Left ventricle myocardium inferior (tissue), 1 donor: ENCODE measurements at places on chromosomes 2 and 18.

DNA sequence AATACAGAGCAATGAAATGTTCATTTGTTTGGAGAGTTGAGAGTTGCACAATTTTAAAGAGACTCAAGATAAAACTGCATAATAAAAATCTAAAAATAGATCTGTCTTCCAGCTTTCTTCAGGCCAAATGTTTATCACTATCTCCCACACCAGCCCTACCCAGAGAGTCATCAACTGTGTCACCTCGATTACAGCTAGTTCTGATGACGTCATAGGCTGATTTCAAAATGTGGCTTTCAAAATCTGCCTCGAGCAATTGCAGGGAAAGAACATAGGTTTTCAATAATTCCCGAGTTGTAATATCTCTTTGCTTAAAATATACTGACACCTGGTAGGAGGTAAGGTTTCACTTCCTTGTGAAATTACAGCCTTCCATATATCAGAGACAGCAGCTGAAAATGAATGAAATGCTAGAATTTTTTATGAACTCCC is 677.6 kb upstream of the ID2 start:
- no peak for DNase-seq

GRCh38 chr2:12050396-12050795 is 304.0 kb downstream of the LPIN1 start:
- no peak for DNase-seq

DNA sequence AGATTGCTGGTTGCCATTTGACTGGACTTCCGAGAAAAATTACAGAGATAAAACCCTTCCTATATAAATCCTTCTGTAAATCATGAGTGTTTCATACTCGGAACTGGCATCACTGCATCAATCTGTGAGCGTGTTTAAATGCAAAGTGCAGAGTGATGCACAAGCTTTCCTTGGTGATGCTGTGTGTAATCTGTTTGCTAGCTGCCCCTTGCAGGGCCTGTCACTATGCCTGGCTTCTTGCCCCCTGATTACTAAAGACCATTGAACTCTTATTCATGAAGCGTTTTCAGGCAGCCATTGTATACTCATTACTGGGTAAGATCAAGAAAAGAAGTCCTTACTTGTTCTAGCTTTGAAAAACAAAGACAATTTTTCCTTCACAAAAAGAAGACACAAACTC is 266.9 kb upstream of the FANCL start:
- no peak for DNase-seq

- DNase-seq, result no peak
Observed at GRCh38 chr2:173898178-173898668, 67.0 kb downstream of the SP3 start.

DNA sequence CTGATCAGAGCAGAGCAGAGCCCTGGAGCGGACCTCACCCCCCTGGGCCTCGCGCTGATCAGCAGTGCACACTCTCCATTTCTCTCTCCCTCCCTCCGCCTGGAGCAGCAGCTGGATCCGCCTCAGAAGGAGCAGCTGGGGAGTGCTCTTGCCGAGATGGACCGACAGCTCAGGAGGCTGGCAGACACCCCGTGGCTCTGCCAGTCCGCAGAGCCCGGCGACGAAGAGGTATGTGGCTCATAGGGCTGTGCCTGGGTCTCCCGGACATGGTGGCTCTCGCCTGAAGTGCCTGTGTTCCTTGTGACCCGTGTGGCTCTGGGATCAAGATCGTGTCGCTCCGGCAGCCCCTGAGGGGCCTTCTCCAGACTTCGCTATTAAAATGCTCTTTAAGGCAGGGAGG is 102.5 kb downstream of the USP40 start:
- DNase-seq, result no peak

DNA sequence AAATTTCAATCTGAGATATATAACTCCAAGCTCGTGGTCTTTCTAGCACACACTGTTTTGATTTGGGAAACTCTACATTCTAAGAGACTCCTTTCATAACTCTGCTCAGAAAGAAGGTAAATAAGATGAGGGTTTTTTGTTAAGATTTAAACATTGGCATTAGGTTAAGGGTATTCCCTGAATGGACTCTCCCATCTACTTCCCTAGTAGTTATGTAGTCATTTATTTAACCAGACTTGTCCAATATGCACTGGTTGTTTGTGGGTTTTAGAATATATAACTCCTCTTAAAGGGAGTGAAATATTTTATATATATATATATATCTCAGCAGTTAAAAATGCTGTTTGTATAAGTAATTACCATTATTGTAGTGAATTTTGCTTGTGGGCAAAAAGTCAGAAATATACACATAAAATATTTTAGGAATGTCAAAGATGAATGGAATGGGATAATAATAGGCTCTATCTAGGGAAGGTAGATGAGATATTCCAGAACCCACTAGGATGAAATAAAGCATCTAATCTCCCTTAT is 61.5 kb upstream of the WDR75 start:
- no peak for DNase-seq

DNA sequence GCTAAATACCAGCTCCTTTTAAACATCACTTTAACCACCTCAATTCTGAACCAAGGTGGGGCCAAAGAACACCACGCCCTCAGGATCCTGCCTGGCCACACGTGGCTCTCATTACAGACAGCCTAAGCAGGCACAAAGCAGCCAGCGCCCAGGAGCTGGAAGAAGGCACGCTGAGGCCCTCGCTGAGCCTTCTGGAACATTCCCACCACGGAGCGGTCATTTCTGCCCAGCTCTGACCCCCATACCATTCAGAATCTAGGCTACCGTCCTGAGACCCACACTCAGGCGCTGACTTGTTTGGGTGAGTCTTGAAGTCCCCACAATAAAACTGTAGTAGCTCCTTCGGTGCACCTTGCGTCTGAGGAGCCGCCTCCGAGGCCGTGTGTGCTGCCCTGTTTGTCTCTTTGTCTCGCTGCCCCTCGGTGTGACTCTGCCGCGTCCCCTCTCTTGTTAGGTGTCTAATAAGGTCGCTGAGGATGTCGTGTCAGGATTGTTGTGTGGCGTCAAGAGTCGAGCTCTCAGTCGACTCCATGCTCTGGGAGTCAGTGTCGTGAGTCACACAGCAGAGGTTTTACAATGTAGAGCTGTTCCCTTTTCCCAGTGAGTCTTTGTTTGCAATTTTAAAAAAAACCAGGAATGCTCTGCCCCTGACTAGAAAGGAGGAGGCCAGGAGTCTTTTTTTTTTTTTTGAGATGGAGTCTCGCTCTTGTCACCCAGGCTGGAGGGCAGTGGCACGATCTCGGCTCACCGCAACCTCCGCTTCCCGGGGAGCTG is 242.4 kb downstream of the KLHL29 start:
- DNase-seq, result no peak

GRCh38 chr2:212328136-212328535 is 210.5 kb downstream of the ERBB4 start:
- no peak for DNase-seq

DNA sequence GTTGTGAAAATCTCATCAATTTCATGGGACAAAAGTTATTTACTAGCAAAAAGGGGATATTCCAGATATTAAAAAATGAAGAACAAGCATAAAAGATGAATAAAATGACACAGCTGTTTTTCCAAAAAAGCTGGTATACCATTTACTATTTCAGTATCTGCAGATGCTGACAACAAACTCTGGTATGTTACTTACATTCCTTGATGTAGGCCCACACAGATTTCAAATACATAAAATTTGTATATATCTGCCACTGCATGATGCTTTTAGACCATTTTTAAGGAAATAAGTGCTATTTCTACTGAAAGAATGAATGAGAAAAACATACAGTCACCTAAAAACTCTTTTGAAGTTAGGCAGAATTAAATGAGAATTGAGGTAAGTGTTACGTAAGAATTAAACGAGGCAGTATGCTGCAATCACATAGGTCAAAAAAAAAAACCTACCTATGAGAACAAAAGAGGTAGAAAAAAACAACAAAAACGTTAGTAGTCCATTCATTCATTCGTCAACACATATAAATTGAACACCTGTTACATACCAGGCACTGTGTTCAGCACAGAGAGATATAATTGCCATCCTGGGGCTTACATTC is 32.5 kb downstream of the ARL5A start:
- DNase-seq, result no peak

- no peak for DNase-seq
Observed at GRCh38 chr2:176111309-176111663, 4.2 kb downstream of the HOXD11 start.

- DNase-seq, result no peak
Observed at GRCh38 chr18:68714366-68714711, 569 bp downstream of the TMX3 start.

DNA sequence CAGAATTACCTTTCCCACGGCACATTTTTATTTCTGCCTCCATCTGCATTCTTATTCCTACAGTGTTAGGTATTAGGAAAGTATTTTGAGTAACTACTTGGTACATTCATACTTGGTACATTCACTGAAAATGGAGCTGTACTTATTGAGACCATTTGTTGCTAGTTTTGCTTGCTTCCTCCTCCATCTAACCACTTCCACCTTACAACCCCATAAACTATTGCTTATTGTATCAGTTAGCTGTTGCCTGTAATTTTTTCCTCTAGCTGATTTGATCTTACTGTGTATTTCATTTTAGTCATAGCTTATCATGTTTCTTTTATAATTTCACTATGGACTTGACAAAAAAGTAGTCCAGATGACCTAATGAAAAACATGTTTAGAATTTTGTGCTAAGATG is 50.7 kb downstream of the AFTPH start:
- DNase-seq, result no peak

GRCh38 chr2:127566139-127566417 is 30.6 kb downstream of the MYO7B start:
- no peak for DNase-seq

GRCh38 chr2:223218587-223219178 is 166.7 kb downstream of the KCNE4 start:
- no peak for DNase-seq

DNA sequence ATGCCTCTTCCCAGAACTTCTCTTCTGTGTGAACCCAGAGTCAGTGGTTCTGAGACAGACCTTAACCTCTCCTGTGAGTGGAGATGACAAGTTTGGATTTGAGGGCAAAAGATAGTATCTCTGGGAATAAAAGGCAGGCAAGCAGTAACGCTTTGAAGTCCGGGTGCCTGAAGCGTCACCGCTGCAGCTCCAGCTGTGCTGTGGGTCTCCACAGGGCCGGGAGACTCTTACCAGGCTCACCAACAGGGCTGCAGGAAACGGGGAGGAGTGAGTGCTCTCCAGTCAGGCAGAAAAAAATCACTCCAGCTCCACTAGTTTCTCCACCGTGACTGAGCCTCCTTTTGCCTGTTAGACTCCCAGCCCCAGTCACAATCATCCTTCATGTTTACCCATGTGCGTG is 79.7 kb upstream of the MAP4K4 start:
- no peak for DNase-seq

DNA sequence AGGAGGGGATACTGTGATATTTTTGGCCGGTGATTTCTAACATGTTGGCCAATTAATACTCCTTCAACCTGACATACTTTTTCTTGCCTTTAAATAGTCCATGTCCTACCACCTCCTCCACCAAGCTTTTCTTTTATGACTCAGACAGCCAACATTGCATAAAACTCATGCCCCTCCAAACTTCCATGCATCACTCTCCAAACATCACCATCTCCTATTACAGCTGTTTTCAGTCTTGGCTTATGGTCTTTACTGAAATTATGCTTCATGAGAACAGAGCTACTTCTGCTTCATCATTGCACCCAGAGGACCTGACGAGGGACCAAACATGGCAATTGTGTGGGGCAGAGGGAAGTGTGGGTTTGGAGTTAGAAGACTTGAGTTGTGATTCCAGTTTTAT is 305.4 kb downstream of the LPIN1 start:
- DNase-seq, result no peak

- DNase-seq, result no peak
Observed at GRCh38 chr2:174949988-174950687, 55.0 kb downstream of the CHN1 start.

DNA sequence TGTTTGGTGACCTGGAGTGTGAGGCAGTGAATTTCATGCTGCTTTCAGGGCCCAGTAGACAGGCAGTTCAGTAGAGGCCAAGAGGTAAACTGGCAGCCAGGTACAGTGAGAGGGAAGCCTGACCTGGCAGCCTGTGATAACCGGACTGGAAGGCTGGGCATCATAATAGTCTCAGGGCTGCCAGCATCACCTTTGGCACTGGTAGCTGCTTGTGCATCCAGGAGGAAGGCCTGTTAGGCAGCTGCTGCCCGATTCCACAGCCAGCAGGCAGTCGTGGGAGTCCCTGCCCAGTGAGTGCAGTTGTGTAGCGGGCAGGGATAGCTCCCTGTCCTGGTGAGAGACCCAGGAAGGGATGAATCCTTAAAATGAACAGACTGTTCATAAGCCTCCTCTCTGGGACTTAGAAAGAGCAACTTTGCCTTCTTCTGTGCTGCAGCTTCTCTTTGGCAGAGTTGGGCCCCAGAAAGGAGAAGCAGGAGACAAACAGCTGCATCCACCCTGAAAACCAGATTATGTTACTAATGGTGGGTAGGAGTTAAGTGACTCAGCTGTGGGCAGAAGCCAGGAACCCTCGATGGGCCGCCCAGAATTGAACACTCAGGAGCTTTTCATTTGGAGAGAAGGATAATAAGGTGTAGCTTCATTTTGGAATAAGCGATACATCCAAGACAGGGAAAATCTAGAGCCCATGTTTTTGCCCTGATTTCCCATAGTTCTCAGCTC is 8.1 kb upstream of the GPBAR1 start:
- DNase-seq, result no peak

DNA sequence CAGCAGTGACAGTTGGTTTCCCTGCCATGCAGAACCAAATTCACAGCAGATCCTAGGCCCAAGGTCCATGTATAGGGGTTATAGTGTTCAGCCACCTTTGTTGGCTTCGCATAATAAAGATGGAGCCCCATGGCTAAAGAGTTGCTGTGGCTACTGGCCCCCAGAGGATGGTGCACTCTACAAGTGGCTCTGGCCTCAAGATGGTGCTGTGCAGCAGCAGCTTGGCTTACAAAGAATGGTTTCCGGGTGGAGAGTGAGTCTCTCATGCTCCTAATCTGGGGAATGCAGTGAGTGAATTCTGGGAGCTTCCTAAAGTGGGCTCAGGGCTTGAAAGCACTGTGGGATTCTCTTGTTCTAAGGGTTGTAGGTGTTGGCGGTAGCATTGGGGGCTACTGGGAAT is 1199.7 kb downstream of the CNTNAP5 start:
- DNase-seq, result no peak

DNA sequence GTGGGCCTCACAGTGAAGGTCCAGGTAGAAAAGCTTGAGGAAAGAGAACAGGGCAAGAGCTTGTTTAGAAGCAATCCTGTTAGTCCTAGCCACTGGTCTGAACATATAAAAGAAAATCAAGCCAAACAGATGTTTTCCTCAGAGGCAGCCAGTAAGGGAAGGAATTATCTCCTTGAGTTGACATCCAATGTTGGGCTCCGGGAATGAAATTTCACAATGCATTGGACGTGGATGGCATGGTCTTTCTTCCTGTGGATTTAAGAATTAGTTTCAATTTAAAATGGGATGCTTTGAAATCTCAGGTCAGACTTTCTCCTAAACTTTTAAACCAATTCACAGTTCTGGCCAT is 92.1 kb downstream of the ACKR3 start:
- DNase-seq, result no peak

GRCh38 chr2:60520917-60521539 is 32.4 kb downstream of the BCL11A start:
- DNase-seq, result no peak

GRCh38 chr2:234981197-234982095 is 29.6 kb downstream of the SH3BP4 start:
- peak; percentile 75 for DNase-seq
